ENCODE measurements at places on chromosomes 13 and 19. TPM values are rescaled to one million over a fixed set of nuclear protein-coding genes. Genes with fewer than 3 reads are reported as not detected.

- DNase-seq: no peak
Observed at GRCh38 chr13:87147076-87147475, 524.1 kb upstream of the SLITRK5 start.

- no peak for DNase-seq
Observed at GRCh38 chr13:98443329-98443728, 133.6 kb downstream of the STK24 start.

DNA sequence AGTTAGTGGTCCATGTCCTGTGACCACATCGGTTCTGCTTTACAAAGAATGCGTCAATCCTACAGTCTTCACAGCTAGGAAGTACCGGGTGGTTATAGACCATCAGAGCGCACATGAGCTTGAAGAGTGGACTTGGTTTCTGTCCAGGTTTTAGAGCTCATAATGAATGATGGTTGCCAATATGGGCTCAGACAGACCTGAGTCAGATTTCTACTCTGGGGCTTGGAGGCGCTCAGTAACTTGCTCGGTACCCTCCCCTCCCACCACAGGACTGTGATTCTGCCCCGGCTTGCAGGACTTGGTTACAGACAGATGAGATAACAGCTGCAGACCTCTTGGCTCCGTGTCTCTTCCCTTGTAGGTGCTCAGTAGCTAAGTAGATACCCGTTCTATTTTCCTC is 284.7 kb downstream of the TSHZ3 start:
- no peak for DNase-seq

DNA sequence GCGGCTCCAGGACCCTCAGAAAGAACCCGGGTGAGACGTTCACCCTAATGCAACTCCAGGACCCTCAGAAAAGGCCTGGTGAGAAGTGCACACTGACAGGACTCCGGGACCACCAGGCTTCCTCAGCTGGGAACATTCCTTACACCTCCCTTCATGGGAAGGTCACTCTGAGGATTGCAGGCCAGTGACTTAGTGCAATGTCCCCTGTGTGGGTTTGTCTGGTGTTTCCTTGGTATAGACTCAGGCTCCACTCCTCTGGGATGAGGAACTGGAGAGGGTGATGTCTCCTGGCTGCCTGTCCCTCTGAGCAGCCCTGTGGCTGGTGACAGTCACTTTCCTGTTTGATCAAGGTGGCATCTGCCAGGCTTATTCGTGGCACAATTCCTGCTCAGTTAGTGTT is 49.7 kb downstream of the TEX29 start:
- no peak for DNase-seq

DNA sequence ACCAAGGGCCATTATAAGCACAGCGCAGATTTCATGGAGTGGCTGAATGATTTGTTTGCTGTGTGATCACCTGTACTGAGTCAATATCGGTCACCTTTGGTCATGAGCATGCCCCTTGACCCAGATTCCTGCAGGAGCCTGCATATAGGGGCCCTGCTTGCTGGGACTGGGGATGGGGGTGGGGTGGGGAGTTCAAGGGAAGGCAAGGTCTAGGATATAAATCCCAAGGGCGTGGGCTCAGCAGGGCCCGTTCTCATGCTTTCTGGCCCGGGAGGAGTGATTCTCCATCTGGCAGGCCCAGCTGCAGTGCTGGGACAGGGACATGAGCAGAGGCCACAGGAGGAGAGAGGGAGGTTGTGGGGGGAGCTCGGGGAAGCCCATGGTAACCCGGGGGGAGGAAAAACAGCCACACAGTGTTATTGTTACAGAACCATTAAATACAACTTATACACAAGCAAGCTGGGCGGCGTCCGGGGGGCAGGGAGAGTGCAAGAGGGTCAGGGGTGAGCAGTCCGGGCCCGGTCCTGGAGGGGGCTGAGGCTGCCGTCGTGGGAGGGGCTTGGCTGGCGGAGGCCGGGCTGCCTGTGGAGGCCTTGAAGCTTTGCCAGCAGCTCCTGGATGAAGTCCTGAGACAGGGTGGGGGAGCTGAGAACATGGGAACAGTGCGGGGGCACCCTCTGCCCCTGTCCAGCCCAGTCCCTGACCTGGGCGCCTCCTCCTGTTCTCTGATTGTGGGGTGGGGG is 5.2 kb downstream of the PPP1R14A start:
- DNase-seq: peak; percentile 37

DNA sequence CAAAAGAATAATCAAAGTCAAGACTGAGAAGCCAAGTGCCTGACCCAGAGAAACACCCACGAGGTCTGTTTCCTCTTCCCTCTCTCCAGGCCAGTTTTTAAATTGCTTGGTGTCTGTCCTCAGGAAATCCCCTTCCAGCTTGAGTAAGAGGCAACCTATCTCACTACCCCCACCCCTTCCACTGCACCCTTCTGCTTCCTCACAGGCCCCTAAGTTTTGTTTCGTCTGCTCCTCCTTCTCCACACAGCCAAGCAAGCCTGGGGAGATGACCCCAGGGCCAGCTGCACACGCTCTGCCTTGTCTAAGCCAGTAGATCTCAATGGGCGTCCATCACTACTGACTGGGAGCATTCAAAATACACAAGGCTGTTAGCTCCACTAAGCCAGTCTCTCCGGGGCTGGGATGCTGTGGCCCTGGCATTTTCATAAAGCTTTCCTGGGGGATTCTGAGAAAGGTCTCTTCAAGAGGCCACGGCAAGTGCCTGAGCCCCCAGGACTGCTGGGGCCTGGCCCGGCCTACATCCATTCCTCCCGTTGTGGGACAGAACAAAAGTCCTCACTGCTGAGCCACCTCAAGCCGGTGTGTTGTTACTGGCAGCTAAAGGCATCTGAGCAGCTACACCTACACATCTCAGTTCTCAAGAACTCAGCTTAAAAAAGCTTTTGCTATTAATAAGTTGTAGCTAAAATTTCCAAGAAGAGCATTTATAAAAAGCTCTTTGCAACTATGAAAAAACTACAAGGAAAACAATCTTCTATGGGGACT is 14.9 kb upstream of the IL4I1 start:
- DNase-seq: peak; percentile 38

DNA sequence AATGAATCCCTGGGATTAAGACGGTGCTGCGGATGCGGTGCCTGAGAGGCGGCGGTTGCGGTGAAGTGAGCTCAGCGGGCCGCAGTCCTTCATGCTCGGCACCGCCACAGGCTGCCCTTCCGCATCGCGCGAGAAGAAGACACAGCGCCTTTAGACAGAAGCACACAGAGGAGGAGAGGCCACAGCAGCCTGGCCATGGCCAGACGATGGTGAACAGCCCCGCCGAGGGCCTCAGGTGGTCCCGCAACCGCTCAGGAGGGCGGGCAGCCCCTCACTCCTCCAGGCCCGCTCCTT is 459.2 kb downstream of the MYO16 start:
- no peak for DNase-seq

CEACAM21 gene
- 3.2 TPM for total RNA-seq

FOXA3 gene
- 0.14 TPM for total RNA-seq

DNA sequence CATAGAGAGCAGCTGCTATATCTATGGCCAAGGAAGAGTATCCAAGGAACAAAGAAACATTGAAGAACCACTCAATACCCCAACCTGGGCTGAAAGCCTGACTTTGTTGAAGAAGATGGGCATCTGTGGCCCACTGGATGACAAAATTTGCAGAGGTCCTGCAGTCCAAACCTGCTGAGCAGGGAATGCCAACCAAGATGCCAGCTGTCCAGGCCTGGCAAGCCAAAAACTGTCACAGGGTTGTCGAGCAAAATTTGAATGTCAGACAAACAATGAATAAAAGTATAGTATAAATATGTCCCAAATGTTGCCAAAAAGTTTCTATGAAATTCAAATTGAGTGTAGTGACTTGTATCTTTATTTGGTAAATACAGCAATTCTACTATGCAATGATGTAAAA is 1040.2 kb downstream of the PCDH9 start:
- DNase-seq: no peak

GRCh38 chr13:97982286-97982685 is 28.8 kb downstream of the IPO5 start:
- peak; percentile 29 for DNase-seq

- DNase-seq: no peak
Observed at GRCh38 chr13:67120872-67121531, 109.1 kb downstream of the PCDH9 start.

FGF14 gene
- total RNA-seq: 0.34 TPM

DNA sequence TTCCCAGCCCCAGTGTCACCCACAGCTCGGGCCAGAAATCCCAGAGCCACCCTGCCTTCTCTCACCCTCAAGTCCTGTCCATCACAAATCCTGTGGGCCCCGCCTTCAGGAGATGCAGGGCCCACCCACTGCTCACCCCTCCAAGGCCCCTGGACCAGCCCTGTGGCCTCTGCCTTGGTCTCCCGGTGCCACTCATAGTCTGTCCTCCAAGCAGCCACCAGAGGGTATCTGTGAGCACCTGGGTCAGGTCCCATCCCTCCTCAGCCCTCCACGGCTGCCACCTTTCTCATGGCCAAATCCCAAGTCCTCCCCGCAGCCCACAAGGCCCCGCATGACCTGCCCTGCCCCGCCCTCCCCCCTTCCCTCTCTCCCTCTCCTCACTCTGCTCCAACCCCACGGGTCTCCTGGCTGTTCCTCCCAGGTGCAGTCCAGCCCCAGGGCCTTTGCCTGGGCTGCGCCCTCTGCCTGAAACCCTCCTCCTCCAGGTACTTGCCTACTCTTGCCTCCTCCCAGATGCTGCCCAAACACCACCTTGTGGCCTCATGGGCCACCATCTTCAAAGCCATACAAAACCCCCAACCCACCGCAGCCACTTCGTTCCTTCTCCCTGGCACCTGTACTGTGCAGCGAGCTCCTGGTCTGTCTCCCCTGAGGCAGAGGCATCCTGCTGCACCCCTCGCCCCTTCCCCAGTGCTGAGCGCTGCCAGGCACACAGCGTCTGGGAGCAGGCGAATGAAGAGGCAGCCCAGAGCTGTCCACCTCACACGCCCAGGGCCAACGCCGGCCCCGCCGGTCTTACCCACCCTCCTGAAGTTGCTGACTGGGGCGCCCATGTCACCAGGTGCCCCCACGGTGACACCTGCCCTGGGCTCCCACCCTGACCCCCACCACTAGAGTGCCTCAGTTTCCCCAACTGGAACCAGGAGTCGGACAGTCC is 13.2 kb upstream of the UQCR11 start:
- peak; percentile 43 for DNase-seq

KIRREL2 gene
- total RNA-seq: not detected

GRCh38 chr19:18597809-18598660 is 8.6 kb downstream of the CRLF1 start:
- DNase-seq: no peak

DNA sequence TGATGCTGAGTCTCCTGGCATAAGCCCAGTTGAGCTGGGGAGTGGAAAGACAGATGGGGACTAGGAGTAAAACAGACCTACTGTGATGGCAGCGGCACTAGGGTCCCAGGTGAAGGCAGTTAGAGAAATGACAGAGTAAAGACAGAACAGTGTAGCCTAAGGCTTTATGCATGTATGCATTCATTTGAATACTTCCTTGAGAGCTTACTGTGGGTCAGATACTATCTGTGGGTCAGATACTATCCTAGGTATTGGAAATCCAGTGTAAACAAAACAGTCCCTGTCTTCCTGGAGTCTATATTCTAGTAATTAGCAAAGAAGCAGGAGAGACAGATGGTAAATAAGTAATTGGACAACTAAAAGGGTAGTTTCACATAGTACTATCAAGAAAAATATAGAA is 73.7 kb upstream of the LRCH1 start:
- DNase-seq: no peak

ZNF610 gene
- total RNA-seq: 3.7 TPM

CDX2 gene
- total RNA-seq: not detected

C19orf67 gene
- total RNA-seq: not detected

MEDAG gene
- total RNA-seq: 30.6 TPM

KDM4B gene
- 20.2 TPM for total RNA-seq

GRCh38 chr19:51615991-51616390 is 14.2 kb downstream of the SIGLEC5 start:
- DNase-seq: no peak

FUT6 gene
- total RNA-seq: not detected

DNA sequence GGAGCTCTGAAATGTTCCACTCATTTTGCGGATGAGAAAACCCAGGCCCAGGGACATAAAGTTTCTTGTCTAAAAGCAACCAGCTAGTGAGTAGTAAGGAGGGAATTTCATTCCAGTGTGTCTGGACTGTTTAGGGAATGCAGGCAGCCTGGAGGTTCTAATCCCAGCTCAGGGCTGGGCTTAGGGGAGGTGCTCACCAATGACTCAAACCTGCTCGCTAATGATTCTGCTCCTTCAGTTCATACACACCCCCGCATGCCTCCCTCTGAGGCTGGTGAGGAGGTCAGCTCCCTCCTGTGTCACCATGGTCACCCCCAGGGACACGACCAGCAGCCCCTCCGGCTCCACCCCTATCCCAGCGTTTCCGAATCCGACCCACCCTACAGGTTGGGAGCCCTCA is 34.6 kb downstream of the CYP4F2 start:
- DNase-seq: no peak

- DNase-seq: no peak
Observed at GRCh38 chr19:30512176-30513081, 140.2 kb downstream of the ZNF536 start.

CYP2B6 gene
- total RNA-seq: not detected

DNA sequence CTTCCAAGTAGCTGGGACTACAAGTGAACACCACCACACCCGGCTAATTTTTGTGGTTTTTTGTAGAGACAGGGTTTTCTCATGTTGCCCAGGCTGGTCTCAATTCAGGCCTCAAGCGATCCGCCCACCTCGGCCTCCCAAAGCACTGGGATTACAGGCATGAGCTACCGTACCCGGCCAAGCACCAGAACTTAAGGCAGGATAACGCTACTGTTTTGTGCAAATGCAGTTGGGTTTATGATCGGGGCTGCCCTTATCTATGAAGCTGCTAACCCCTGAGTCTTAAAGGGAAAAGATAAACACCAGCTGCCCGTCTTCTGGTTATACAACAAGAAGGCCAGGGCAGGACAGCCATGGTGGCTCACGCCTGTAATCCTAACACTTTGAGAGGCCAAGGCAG is 12.6 kb upstream of the TM6SF2 start:
- DNase-seq: no peak

ADAMTS10 gene
- 13.8 TPM for total RNA-seq

DNA sequence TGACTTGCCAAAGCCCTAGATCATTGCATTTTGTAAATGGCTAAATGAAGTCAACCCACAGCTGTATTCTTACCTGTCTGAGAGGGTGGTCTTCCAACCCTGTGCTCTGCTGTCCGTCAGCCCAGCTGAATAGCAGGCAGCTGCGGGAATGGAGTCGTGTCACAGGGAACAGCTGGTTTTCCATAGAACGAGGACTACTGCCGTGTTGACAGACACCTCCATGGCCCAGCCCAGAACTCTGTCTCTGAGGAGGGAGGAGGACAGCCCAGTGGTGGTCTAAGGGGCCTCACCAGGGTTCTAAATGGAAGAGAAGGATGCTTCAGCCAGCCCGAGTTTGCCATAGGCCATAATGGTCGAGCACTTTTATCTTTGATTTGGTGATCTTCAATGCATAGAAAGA is 110.7 kb downstream of the SLC7A1 start:
- no peak for DNase-seq

GRCh38 chr13:90197722-90198121 is 1149.8 kb upstream of the MIR17HG start:
- no peak for DNase-seq

DNA sequence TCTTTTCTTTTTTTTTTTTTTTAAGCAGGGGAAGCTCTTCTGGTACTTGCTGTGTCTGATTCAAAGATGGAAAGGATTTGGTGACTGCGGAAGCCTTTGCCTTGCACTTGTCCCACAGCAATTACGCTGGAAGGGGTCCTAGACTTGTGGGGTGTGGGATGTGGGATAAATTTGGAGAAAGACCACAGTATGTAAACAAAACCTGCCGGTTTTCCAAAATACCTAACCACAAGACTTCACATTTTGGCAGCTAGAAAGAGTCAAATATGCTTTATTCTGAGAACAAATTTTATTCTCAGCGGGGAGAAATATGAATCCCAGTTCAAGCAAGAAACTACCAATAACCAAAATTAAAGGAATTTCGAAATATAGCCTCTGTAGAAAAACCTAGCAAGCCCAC is 176.5 kb downstream of the SPRY2 start:
- DNase-seq: no peak

Measured in dermis blood vessel endothelial cell (primary cell).